ENCODE measurements at places on chromosomes 16 and 17.

GRCh38 chr16:10189861-10190390, 7.7 kb upstream of the GRIN2A start:
- DNase-seq: no peak

DNA sequence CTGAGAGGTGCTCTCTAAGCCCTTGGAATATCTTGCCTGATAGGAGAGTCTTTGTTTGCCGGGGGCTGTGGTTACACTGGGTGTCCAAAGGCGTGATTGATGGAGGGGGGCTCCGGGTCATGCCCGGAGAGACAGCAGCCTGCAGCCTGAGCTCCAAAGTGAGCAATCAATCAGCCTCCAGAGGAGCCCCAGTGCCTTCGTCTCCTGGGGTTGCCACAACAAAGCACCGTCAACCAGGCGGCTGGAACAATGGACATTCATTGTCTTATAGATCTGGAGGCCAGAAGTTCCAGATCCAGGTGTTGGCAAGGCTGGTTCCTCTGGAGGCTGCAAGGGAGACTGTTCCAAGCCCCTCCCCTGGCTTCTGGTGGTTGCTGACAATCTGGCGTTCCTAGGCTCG, 24.0 kb upstream of the GINS2 start:
- DNase-seq: no peak

DNA sequence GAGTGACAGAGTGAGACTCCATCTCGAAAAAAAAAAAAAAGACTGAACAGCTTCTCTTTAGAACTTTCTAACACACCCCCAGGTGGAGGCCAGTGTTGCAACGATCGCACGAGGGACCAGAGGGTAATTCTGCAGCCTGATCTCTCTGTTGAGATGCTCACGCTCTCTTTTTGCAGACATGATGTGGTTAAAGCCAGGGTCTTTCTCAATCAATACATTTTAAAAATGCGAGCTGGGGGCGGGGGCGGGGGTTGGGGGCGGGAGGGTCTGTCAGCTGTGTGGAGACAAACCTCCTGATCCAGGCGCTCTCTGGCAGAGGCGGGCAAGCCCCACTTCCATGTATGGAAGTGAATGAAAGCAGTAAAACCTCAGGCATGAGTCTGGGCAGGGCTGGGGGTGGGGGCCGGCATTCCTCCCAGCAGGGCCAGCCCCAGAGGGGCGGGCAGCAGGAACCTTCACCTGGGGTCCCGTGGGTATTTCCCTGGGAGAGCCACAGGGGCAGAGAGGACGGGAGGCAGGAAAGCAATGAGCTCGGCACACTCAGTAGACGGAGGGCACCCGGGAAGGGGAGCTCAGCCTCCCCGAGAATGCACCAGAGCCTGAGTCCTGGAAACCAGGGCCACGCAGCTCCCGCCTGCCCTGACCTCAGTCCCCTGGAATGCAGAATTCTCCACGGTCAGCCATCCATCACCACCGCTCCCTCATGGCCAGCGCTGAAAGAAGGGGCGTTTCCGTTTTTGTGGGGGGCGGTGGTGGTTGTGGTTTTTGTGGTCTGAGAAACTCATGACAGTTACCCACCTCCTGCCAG, 28.0 kb downstream of the NXN start:
- no peak for DNase-seq

GRCh38 chr17:1007310-1008007, 10.5 kb downstream of the TIMM22 start:
- DNase-seq: no peak

DNA sequence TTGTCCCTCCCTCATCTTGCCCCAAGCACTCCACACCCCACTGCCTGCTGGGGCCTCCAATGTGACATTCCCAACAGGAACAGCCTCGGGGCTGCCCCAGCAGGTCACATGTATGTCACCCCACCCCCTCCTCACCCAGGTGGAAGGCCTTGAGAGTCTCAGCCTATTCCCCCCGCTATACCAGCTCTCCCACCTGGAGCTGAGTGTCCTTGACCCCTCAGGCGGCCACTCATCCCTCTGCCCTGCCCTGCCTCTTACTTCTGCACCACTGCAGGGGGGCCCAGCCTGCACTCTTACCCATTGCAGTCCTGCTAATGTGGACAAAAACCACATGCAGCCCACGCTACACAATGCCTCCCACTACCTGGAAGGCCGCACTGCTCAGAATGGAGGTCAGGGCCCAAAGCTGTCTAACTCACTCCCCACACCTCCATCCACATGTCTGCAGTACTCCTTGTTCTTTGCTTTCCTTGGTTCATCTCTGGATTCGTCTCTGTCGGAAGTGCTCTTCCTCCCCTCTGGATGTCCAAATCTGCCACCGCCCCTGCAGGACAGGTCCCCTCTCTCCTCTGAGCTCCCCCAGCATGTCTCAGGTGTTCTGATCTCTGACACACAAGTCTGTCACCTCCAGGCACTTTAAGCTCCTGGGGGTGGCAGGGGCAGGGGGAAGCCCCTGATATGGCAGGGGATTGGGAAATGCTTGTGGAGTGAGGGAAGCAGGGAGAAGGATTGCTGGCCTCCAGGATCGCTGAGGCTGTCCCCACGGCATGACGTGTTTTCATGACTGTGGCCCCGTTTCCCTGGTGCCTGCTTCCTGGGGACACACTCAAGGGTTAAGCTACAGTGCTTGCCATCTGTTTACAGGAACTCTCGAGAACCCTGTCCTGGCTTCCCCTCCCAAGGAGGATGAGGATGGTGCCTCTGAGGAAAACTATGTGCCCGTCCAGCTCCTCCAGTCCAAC, 20.8 kb downstream of the TRPV2 start:
- DNase-seq: no peak

DNA sequence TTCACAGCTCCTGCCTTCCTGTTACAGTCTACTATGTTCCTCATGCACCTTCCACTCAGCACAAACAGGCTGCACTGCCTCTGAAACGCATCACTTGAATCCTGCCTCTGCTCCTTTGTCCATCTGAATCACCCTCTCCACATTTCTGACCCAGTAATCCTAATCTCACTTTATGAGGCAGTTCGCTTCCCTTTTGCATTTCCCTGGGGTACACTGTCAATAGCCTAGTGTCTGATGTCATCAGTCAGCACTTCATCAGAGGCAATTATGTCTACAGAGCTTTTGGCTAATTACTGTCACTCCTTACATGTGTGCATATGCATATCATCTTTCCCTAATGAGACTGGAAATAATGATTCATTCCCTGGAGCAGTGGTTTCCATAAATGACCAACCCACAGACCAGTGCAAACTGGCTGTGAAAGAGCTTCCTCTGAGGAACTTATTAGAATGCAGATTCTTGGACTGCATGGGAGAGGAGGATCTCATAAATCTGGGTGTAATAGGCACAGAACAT, 23.6 kb downstream of the CA4 start:
- DNase-seq: no peak

- DNase-seq: no peak
These were observed 26.0 kb downstream of the DYNLL2 start for GRCh38 chr17:58109197-58109596.

DNA sequence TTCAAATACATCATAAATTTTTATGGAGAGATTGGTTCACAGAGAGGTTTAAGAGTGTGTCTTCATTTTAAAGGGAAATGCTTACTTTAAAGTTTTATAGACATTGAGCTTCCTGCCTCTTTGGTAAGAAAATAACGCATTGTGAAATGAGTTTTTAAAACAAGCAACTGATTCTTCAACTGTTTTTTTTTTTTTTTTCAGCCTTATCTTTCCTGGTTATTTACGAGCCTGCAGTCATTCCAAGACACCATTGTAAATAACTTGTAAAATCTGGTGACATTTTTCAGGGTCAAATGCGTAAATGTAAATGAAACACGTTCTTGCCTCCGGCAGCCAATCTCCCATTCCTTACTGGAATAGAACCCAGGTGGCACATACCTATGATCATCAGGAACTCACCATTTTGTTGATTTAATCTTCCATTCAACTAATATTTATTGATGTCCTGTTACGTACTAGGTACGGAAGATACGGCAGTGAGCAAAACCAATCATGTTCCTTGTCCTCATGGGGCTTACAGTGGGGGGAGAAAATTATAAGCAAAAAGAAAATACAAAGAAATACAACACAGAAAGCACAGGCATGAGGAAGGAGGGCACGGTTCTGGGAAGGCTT, 33.2 kb upstream of the CDYL2 start:
- no peak for DNase-seq

DNA sequence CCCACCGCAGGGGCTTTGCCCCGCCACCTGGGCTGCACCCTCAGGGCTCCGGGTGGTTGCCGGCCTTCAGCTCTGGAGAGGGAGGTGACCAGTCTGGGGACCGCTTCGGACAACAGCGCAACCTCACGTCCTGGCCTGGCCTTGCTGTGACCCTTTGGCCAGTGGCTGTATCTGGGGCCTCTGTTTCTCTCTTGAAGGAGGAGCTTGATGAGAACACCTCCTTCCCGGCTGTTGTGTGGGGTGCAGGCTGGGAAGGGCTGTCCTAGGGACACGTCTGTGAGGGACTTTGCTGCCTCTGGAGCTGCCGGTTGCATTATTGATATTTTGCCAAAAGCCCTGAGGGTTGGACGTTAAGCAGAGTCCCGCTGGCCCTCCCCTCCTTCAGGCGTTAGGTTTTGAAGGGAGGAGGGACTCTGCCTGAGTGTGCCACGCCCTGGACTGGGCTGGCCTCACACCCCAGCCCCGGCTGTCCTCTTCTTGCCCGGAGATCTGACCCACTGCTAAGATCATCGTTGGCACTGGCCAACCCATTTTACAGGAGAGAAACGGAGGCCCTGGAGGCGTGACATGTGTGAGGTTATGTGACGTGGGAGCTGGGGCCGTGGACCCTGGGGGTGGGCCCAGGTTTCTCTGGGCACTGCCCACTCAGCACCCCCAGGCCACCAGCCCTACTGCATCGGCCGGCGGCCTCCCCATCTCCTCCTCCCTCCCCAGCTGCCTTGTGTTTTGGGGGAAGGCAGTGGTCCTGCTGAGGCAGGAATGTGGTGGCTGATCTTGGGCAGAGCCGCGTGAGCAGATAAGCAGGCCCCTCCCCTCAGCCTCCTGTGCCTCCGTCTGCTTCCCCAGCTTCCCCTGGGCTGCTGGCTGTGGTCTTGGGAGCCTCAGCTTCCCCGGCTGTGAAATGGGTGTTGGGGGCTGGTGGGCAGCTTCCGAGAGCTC, 8.5 kb downstream of the ZFPM1 start:
- no peak for DNase-seq
